Cerebellar nuclear complex (tissue), 1 donor: ENCODE measurements at places on chromosomes 12 and 14.

GRCh38 chr14:74569806-74570591 is 42.0 kb downstream of the LTBP2 start:
- DNase-seq, result no peak

- DNase-seq, result no peak
These were observed 382.6 kb upstream of the DCN start for GRCh38 chr12:91565246-91565645.

DNA sequence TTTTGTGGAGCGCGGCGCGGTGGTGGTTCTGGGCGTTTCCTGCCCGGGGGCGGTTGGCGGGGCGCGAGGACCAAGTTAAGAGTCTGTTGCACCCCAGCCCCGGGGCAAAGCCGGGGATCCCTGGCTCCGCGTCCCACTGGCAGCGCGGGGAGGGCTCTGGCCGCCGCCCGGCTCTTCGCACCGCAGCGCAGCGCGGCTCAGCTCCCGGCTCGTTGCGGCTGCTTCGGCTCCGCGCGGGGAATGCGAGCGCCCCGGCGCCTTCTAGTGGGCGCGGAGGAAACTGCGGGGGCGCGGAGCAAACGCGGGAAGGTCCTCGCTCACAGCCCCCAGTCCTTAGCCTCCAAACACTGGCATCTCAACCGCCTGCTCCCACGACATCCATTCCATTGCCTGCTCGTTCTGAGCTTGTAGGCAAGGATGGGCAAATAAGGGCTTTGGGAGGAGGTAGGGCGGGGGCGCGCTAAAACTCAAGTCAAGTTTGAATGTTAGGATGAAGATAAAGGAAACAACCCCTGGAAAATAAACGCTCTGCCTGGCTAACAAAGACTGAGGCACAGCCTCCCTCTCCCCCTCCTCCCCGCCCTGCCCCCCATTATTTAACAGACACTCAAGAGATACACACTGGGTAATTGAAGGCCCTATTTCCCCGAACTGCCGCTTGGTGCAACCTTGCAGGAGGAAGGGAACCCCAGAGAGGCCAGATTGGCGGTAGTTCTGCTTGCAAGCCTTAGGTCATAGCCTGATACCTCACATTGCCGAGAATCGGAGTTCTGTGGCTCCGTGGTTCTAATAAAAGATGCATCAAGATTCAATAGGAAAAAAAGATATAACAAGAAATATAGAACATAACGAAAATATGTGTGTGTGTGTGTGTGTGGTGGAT is at the start of gene B4GALNT1:
Gene B4GALNT1 (minus strand): TSS at position 244 of the 883 bp plus-strand sequence. CDS start 1,069 bp downstream, outside the sequence.
- no peak for DNase-seq

DNA sequence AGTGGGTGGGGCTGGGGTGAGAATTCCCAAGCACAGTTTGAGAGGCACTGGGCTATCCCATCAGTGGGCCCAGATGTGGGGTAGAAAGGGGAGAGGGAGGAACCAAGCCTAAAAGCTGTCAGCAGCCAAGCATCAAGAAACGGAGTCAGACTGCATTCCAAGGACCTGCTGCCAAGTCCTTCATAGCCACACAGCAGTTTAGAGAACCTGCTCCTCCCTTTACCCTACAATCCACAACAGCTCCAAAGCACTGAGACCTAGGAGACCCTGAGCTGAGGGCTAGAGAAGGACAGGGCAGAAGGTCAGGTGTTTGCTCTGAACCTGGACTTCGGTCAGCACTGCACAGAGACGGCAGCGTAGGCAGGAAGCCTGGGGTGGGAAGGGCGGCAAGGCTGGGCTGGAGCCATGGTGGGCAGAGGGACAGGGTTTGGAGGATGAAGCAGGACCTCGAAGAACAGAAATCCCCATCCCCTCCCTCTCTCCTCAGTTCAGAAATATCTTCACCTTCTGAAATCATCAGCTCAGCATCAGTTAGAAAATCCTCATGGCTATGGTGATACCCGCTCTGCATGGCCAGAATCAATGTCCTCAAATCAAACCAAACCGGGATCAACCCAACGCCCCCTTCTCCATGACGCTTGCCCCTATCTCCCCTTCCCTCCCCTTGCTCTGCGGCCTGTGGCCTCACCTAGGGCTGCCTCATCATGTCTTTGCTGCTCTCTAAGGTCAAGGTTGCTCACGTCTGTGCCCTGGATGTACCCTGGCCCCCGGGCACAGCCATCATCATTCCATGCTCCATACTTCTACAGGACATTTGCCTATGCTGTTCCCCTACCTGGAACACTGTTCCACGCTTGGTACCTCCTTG is 12.9 kb upstream of the SERPINA4 start:
- DNase-seq, result no peak

DNA sequence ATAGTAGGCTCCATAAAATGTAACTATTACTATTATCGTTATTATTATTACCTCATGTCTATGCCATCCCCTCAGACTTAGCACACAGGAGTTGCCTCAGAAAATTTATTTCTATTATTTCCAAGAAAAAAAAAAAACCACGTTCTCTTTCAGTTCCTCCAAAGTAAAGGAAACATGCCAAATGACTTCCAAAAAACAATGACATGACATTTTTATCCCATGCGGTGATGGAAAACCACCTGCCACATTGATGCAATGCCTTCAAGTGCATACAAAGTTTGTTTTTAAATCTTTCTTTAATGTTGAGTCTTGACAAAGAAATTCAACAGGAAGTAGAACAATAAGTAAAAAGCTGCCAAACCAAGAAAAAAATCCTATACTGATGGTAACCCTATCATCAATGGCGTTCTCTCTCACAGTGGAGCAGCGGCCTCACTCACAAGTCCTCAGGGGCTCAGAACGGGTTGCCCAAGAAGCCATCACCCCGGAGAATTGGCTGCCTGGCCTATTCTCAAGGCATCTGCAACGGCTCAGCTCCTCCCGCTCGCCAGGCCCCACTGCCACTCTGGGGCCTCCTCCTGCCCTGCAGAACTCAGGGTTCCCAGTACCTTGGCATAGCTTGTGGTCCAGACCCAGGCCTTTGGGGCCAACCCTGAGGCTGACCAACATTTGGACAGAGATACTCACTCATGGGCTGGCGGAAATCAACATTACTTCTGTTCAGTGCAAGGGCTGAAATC is 51.9 kb downstream of the SERPINA3 start:
- no peak for DNase-seq

DNA sequence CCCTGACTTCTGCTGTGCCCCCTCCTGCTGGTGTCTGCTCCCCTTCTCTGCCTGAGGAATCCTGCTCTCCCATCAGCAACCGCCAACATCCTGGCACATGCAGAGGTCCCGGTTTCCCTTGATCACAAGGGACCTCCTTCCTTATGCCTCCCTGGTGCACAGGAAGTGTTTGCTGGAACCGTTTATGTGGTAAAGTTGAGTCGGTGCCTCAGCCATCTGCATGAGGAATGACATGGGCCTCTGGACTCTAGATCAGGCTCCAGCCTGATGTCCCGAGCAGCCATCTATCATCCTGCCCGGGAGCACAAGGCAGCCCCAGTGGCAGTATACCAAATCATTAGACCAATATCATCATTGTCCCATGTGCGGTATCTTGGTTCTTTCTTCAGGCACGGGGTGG is 90.4 kb downstream of the BORCS5 start:
- DNase-seq, result no peak

DNA sequence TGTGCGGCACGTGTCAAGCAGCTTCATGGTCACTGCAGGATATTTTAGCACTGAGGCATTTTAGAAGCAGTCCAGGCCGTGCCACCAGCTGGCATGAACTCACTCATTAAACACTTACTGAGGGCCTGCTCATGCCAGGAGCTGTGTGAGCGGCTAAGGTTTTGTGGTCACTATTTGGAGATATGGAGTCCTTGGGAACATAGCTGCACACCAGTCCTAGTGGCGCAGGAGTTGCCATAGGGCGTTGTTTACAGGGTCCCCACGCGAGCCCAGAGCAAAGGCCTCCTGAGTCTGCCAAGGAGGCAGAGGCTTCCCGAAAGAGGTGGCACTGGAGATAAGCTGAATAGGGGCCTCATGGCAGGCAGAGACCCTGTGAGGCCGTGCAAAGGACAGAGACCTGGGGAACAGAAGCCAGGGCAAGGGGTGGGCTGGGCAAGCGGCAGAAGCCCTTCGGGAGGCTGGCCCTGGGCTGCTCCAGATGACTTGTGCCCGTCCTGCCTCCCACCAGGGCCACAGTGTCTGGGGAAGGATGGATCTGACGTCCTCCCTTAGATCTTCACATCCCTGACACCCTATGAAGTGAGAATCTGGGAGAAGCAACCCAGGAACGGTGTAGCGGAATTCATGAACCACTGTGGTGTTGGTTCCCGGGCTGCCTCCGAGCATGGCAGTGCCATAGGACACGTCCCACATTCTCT is 38.9 kb downstream of the SFSWAP start:
- DNase-seq, result no peak

DNA sequence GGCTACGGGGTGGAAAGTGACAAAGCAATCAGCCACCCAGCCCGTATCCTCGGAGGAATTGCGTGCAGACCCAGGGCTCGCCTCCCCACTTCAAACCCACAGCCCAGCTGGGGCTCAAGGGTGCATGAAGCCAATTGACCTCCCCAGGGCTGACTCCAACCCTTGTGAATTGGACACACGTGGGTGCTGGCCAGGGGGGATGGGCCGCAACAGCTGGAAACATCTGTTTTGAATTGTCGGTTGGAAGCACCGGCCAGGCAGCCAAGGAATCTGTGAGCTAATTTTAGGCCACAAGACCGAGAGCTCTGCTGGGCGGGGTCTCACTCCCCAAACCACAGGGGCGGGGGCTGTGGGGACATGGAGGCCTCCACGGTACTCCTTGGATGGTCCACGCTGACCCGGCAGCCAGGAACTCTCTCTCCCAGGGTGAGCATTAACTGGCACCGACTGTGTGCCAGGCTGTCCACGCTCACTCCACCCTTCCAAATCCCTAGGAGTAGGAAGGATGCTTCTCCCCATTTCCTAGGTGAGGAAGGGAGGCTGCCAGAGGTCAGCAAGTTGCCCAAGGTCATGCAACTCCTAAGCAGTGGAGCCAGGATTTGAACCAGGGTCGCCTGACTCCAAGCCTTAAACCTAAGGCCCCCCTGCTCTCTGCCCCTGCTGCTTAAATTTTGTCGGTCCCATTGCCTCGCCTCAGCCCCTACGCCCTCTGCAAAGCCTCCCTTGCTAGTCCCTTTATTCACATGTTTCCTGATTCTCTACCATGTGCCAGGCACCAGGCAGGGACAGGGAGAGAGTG is 11.9 kb upstream of the TMEM119 start:
- DNase-seq, result no peak

DNA sequence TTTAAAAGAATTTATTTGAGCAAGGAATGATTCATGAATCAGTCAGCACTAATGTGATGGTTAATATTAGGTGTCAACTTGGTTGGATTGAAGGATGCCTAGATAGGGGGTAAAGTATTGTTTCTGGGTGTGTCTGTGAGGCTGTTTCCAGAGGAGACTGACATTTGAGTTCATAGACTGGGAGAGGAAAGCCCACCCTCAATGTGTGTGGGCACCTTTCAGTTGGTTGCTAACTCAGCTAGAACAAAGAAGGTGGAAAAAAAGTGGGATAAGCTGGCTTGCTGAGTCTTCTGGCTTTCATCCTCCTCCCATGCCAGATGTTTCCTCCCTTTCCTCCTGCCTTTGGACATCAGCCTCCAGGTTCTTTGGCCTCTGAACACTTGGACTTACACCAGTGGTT is 47.2 kb downstream of the TESPA1 start:
- no peak for DNase-seq

GRCh38 chr14:74921053-74921620 is 1.9 kb downstream of the RPS6KL1 start:
- DNase-seq, result no peak

- no peak for DNase-seq
These were observed 69.3 kb downstream of the BCAT1 start for GRCh38 chr12:24879644-24880043.

DNA sequence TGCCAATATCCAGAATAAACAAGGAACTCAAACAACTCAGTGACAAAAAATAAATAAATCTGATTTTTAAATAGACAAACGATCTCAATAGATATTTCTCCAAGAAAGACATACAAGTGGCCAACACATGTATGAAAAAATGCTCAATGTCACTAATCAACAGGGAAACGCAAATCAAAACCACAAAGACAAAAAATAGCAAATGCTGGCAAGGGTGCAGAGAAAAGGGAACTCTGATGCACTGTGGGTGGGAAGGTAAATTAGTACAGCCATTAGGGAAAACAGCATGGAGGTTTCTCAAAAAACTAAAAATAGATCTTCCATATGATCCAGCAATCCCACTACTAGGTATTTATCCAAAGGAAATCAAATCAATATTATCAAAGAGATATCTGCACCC is 3.5 kb upstream of the EIF5 start:
- DNase-seq, result no peak

- DNase-seq, result no peak
These were observed 69.2 kb upstream of the ETV6 start for GRCh38 chr12:11580125-11580751.

- no peak for DNase-seq
These were observed 166.7 kb downstream of the RAD51B start for GRCh38 chr14:67986131-67986841.

DNA sequence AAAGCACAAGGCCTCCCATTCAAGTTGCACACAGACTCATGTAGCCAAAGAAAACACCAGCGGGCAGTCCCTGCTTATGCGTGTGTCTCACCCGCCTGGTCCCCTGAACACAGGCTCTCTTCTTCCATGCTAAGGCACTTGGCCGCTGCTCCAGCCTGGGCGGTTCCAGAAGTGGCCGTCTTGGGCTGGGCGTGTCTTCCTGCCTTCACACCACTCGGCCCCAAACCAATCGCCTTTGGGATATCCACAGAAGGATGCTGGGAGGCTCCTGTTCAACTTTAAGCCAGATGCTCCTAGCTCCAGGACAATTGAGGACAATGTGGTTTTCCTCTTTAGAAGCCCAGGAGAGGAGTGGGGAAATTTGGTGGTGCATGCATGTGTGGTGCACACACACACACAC is 2.2 kb downstream of the SCARB1 start:
- no peak for DNase-seq

DNA sequence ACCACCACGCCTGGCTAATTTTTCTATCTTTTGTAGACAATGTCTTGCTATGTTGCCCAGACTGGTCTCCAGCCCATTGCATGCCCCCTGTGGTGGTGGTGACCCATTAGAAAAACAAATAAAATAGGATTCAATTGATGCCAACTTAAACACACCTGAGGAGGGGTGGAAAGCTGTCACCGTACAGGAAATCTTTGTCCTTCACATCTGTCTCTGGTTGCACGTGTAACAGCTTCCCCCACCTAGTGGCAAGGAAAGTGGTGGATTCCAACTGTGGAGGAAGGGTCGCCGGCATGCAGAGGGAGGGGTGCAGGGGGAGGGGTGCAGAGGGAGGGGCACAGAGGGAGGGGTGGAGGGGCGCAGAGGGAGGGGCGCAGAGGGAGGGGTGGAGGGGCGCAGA is 26.1 kb upstream of the GPR68 start:
- no peak for DNase-seq

GRCh38 chr14:28057359-28058296 is 709.0 kb upstream of the FOXG1 start:
- no peak for DNase-seq

GRCh38 chr12:9699269-9699897 is 29.9 kb downstream of the CLEC2D start:
- DNase-seq, result no peak

DNA sequence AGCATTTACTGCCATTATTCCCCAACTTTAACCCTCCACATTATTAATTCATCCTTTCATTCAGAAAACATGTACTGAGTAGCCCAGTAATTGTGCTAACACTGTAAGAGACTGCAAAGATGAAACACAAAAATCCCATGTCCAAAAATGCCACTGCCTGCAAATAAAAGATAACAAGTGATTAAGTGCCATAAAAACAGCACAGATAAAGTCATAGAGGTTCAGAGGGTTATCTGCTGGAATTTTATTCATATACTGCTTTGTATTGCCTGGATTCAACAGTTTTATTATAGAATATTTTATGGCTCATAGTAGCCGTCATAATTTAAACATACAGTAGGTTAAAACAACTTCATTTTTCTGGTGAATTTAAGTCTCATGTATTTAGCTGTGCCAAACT is 177.9 kb downstream of the KICS2 start:
- DNase-seq, result no peak
